ENCODE measurements at places on chromosomes 12 and 14.

- H3K27me3 ChIP-seq = peaks cover 25% of the 10 kb centered on the region
- no peaks in the 10 kb centered on the region for H3K4me1 ChIP-seq
- no peak overlapping the region for H3K4me3 ChIP-seq
- H3K27ac ChIP-seq = no peak overlapping the region
Observed at GRCh38 chr12:109767991-109768900, 54.6 kb downstream of the FAM222A start.

DNA sequence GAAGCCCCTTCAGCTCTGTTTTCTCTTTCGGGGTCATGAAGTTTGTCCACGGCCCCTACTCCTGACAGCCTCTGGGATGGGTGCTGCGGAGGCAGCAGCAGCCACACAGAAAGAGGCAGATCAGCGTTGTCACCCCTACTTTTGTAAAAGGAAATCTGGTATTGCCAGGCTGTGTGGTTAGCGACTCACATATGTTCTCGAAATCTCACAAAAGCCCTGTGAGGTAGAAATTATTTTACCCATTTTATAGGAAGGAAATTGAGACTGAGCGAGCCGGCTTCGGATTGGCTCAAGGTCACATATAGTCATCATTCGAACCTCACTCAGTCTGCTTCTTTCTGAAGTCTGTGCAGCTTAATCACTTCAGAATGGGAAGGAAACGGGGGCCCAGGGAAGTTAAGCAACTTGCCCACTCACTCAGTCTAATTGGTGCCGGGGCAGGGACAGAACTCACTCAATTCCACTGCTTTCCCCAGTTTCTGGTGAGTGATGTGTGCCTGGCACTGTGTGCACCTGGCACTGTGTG lies 1.1 kb upstream of the CKAP4 start:
- H3K36me3 ChIP-seq = peaks cover 3% of the 10 kb centered on the region
- H3K27me3 ChIP-seq = no peaks in the 10 kb centered on the region
- peak; percentile 67 for DNase-seq
- peak overlapping the region; percentile 91 for H3K4me3 ChIP-seq
- peak overlapping the region; percentile 72 for H3K27ac ChIP-seq

- no peak for DNase-seq
- H3K27ac ChIP-seq = no peak overlapping the region
- H3K36me3 ChIP-seq = no peaks in the 10 kb centered on the region
- H3K4me1 ChIP-seq = no peaks in the 10 kb centered on the region
- H3K4me3 ChIP-seq = no peak overlapping the region
Observed at GRCh38 chr12:115870510-115870909, 407.0 kb downstream of the MED13L start.

- no peak overlapping the region for H3K27ac ChIP-seq
- H3K4me1 ChIP-seq = peaks cover 8% of the 10 kb centered on the region
- DNase-seq = no peak
- H3K27me3 ChIP-seq = no peaks in the 10 kb centered on the region
- no peaks in the 10 kb centered on the region for H3K36me3 ChIP-seq
Observed at GRCh38 chr14:68462683-68463082, 330.2 kb downstream of the ZFP36L1 start.

- DNase-seq = no peak
- H3K27ac ChIP-seq = no peak overlapping the region
- H3K36me3 ChIP-seq = no peaks in the 10 kb centered on the region
- H3K4me1 ChIP-seq = no peaks in the 10 kb centered on the region
Observed at GRCh38 chr14:105943973-105944602, 417.7 kb downstream of the TMEM121 start.

DNA sequence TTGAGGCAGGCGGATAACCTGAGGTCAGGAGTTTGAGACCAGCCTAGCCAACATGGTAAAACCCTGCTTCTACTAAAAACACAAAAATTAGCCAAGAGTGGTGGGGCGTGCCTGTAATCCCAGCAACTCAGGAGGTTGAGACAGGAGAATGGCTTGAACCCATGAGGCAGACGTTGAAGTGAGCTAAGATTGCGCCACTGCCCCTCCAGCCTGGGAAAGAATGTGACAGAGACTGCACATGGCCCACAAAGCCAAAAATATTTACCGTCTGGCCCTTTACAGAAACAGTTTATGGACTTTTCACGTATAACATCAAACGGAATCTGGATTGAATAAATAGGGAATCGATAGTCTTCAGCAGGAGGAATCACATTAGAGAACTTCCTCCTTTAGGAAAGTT lies 3.5 kb downstream of the RSRC2 start:
- H3K27me3 ChIP-seq = no peaks in the 10 kb centered on the region
- no peak overlapping the region for H3K27ac ChIP-seq
- peaks cover 6% of the 10 kb centered on the region for H3K4me1 ChIP-seq

- DNase-seq = no peak
- peaks cover 5% of the 10 kb centered on the region for H3K27me3 ChIP-seq
- H3K4me1 ChIP-seq = no peaks in the 10 kb centered on the region
- no peak overlapping the region for H3K27ac ChIP-seq
- no peak overlapping the region for H3K4me3 ChIP-seq
- no peaks in the 10 kb centered on the region for H3K36me3 ChIP-seq
Observed at GRCh38 chr12:8566525-8566924, 25.8 kb upstream of the CLEC4E start.

DNA sequence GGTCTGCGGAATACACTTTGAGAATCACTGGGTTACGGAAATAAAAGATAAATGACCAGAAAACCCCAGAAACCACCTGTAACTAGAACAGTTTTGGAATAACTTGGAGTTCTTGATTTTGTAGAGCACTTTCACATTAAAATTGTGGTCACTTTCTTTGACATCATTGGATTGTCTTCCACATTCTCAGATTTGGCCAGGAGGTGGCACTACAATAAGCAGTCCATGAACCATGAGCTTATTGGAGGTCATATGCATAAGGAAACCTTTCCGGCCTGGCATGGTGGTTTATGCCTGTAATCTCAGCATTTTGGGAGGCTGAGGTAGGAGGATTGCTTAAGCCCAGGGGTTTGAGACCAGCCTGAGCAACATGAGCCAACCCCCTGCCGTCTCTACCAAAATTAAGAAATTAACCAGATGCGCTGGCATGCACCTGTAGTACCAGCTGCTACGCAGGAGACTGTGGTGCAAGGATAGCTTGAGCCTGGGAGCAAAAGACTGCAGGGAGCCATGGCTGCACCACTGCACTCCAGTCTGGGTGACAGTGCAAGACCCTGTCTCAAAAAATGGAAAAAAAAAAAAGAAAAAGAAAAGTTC lies 107.7 kb upstream of the CAND1 start:
- DNase-seq = peak; percentile 33
- H3K4me3 ChIP-seq = no peak overlapping the region
- peaks cover 26% of the 10 kb centered on the region for H3K27me3 ChIP-seq
- no peaks in the 10 kb centered on the region for H3K36me3 ChIP-seq

DNA sequence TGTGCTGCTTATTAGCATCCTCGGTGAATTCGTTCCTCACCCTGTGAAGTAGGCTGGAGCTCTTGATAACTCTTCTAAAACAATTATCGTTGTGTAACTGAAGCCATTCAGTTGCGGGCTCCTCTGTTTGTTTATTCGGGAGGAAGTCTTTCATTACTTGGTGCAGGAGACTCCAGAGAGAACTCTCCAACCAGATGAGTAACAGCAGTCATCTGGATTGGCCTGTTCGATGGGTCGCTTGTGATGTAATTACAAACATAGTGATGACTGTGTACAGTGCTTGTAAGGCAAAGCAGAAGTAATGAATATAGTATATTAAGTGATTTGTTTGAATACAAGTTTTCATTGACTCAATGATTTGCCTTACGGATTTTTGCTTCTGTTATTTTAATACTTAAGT lies 10.9 kb downstream of the ATP6V0A2 start:
- H3K27me3 ChIP-seq = no peaks in the 10 kb centered on the region
- no peak overlapping the region for H3K27ac ChIP-seq
- peak; percentile 71 for DNase-seq
- H3K4me1 ChIP-seq = peaks cover 8% of the 10 kb centered on the region
- H3K36me3 ChIP-seq = peaks cover 13% of the 10 kb centered on the region
- no peak overlapping the region for H3K4me3 ChIP-seq

GRCh38 chr12:80269803-80270552 lies 170.6 kb downstream of the OTOGL start:
- no peaks in the 10 kb centered on the region for H3K36me3 ChIP-seq
- peaks cover 2% of the 10 kb centered on the region for H3K4me1 ChIP-seq
- H3K27ac ChIP-seq = no peak overlapping the region
- H3K27me3 ChIP-seq = no peaks in the 10 kb centered on the region

GRCh38 chr12:119911182-119911581 lies 34.1 kb upstream of the CIT start:
- peaks cover 6% of the 10 kb centered on the region for H3K27me3 ChIP-seq
- DNase-seq = no peak
- no peak overlapping the region for H3K27ac ChIP-seq
- no peak overlapping the region for H3K4me3 ChIP-seq
- H3K36me3 ChIP-seq = no peaks in the 10 kb centered on the region

GRCh38 chr14:64364907-64365306 lies 23.2 kb upstream of the MTHFD1 start:
- H3K4me3 ChIP-seq = no peak overlapping the region
- no peaks in the 10 kb centered on the region for H3K4me1 ChIP-seq
- no peak for DNase-seq
- no peak overlapping the region for H3K27ac ChIP-seq
- H3K27me3 ChIP-seq = no peaks in the 10 kb centered on the region

- no peaks in the 10 kb centered on the region for H3K27me3 ChIP-seq
- no peaks in the 10 kb centered on the region for H3K4me1 ChIP-seq
- H3K4me3 ChIP-seq = no peak overlapping the region
Observed at GRCh38 chr12:113369391-113369985, 11.1 kb downstream of the PLBD2 start.

- peak overlapping the region; percentile 51 for H3K4me3 ChIP-seq
- H3K4me1 ChIP-seq = peaks cover 5% of the 10 kb centered on the region
- peaks cover 41% of the 10 kb centered on the region for H3K27me3 ChIP-seq
- no peaks in the 10 kb centered on the region for H3K36me3 ChIP-seq
- no peak overlapping the region for H3K27ac ChIP-seq
- no peak for DNase-seq
Observed at GRCh38 chr12:66679461-66680084, 697 bp upstream of the GRIP1 start.

DNA sequence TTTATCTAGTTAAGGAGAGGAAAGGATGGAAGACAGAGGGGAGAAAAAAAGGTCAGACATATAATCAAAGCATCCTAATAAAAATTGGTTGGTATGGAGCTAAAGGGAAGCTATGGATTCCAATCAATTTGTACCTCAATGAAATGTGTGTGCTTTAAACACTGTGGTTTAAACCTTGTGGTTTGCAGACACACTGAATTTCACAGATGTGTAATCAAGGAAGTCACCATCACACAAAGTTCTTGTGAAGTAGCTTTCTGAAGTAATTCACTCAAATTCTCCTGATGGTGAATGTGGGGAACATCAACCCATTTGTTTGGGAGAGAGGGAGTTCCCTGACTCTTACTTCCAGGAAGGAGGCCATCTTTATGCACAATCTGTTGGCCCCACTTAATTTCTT lies 243.3 kb upstream of the KRR1 start:
- no peak overlapping the region for H3K27ac ChIP-seq
- H3K4me3 ChIP-seq = no peak overlapping the region
- no peaks in the 10 kb centered on the region for H3K27me3 ChIP-seq
- no peaks in the 10 kb centered on the region for H3K4me1 ChIP-seq

DNA sequence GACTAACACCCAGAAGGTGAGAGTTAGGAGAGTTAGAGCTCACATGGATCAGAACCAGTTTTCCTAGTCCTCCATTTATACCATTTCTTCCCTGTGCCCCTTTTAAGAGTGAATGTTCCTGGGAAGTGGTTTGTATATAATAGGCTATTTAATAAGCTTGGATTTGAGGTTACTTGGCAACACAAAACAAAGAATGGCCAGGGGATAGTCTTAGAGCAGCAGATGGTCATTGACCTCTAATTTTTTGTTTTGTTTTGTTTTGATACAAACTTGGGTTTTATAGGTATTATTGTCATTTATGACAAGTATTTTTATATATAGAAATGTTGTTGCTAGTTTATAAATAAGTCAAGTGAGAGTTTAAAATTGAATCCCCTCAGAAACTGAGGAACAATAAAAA lies 35.8 kb downstream of the VEZT start:
- peaks cover 13% of the 10 kb centered on the region for H3K36me3 ChIP-seq
- H3K27me3 ChIP-seq = no peaks in the 10 kb centered on the region
- no peak overlapping the region for H3K27ac ChIP-seq
- peaks cover 2% of the 10 kb centered on the region for H3K4me1 ChIP-seq
- H3K4me3 ChIP-seq = no peak overlapping the region

DNA sequence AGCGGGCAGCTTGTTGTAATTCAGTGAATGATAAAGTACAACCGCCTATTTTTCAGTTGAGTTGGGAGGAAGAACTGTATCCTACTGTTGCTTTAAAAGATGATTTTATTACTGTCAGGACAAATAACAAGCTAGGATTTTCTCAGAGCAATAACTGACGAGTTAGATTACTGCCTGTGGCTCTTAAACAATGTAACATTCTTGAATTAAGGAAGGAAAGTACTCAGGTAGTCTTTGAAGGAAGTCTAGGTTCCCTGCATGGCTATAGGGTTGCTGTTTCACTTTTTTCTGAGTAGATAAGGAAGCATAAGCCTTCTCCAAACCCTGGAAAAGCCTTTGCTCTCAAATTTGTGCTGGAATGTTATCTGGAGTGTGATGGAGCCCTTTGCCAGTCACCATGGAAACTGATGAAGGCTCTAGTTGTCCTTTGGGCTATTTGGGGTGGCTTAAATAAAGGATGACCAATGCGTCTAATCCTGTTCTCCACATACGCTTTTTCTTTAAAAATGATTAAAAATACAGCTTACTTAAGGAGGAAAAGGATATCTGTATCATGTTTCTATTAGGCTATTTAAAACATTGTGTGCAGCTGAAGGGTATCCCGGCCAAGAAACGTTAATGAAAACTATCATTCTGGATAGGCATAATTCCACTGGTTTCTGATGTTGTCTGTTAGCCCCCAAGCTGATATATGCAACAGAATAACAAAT lies 17.7 kb downstream of the NUBPL start:
- DNase-seq = no peak
- H3K27me3 ChIP-seq = no peaks in the 10 kb centered on the region
- no peaks in the 10 kb centered on the region for H3K36me3 ChIP-seq
- H3K4me3 ChIP-seq = no peak overlapping the region
- H3K4me1 ChIP-seq = no peaks in the 10 kb centered on the region

DNA sequence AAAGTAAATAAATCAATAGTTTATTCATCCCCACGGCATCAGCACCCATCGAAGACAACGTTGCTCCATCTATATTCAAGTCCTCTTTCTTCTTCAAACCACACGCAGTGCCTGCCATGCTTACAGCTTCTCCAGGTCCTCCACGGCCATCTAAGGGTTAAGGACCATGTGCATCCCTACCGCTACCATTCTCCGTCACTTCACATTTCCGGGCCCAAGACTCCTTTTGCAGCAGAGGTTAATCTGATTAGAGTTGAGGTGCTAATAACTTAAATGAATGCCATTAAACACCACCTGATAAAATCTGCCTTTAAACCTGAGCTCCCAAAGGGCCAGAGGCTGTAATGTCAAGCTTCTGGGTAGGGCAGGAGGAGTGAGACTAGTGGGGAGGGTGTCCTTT lies 79.7 kb upstream of the CCND2 start:
- H3K36me3 ChIP-seq = no peaks in the 10 kb centered on the region
- no peak overlapping the region for H3K4me3 ChIP-seq
- no peak overlapping the region for H3K27ac ChIP-seq
